CD8-positive, alpha-beta memory T cell (primary cell): ENCODE measurements at places on chromosomes 13 and 19.

GRCh38 chr13:110018009-110018408, 231.6 kb upstream of the IRS2 start:
- no peak for DNase-seq

- no peak for DNase-seq
Measured at GRCh38 chr13:83731113-83731512, 151.2 kb downstream of the SLITRK1 start.

- no peak for DNase-seq
Measured at GRCh38 chr13:34035676-34036325, 217.9 kb downstream of the RFC3 start.

DNA sequence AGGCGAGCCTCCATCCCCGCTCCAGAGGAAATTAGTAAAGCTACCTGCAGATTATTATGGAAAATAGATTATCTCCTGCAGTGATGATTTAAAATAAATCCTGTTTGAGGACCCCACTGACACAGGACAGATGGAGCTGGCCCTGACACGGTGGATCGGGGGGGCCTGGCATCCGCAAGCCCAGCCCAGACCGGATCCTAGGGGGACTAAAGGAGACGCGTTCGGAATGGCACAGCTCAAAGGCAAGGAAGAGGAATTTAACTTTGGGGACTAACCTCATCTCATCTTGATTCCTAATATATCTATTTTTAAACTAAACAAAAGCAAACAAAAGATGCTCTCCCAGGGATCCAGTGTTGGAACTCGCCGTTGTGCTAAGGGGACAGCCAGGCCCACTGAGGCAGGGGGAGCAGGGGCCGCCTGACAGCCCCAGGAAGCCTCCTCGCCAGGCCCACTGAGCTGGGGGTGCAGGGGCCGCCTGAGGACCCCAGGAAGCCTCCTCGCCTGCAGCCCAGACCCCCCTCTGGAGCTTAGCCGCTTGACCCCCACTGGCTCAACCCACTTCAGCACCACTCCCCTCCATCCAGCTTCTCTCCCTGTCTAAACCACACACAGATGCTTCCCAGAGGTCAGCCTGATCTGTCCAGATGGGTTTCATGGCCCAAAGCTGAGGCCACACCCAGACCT, 78.6 kb downstream of the SPACA7 start:
- DNase-seq: no peak

DNA sequence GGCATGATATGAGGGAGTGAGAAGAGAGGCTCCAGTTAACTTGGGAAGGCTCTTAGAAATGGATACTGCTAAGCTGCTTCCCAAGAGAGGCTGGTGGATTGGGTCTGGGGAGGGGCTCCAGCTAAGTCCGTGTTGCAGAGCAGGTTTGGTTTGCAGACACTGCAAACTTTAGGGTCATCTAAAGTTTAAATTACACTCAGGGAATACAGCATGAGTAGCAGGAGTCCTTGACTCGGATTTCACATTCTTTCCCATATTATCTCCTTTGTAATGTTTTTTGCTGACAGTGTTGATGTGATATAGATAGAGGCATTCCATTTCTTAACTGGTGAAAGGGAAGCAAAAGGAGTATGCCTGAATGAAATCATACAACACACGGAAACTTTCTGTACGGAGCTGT, 31.9 kb downstream of the SGCG start:
- no peak for DNase-seq

GRCh38 chr19:11073568-11073967, 15.7 kb upstream of the LDLR start:
- no peak for DNase-seq

GRCh38 chr13:68616600-68617222, 1386.6 kb upstream of the PCDH9 start:
- no peak for DNase-seq

DNA sequence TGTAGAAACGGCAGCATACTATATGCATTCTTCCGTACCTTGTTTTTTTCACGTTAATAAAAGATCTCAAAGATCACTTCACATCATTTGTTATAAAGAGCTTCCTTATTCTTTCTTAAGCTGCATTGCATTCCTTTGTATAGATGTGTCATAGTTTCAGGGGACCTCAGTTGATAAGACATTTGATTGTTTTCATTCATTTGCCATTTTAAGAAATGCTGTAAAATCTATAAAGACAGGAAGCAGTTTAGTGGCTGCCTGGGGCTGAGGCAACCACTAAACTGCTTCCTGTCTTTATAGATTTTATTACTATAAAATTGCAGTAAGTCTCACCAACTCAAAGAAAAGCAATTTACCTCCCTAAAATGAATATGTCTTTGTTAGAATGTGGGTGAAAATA, 59.4 kb downstream of the ZDHHC20 start:
- DNase-seq: no peak

DNA sequence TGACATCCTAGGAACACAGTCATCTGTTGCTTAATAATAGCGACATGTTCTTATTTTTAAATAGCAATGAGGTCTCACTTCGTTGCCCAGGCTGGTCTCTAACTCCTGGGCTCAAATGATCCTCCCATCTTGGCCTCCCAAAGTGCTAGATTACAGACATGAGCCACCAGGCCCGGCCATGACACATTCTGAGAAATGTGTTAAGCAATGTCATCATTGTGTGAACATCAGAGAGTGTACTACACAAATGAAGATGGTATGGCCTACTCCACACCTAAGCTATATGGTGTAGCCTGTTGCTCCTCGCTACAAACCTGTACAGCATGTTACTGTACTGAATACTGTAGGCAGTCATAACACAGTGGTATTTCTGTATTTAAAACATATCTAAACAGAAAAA, 24.6 kb upstream of the GARRE1 start:
- DNase-seq: no peak

DNA sequence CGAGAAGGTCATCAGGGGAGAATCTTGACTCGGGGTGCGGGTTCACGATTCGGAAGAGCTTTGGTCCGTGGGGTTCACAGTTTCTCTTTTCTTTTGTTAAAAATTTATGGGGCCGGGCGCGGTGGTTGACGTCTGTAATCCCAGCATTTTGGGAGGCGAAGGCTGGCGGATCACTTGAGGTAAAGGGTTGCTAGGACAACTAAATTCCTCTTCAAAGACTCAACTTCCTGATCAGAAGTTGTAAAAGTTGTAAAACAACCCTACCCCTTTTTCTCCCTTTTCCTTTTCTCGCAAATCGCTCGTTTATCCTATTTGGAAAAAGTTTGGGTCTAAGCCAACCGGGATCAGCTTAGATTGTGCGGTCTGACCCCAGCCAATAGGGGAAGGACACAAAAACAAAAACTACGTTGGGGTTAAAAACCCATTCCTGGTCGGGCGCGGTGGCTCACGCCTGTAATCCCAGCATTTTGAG, 673 bp downstream of the ZNF486 start:
- DNase-seq: no peak

- peak; percentile 57 for DNase-seq
Measured at GRCh38 chr19:16066611-16067104, 9.6 kb upstream of the TPM4 start.

DNA sequence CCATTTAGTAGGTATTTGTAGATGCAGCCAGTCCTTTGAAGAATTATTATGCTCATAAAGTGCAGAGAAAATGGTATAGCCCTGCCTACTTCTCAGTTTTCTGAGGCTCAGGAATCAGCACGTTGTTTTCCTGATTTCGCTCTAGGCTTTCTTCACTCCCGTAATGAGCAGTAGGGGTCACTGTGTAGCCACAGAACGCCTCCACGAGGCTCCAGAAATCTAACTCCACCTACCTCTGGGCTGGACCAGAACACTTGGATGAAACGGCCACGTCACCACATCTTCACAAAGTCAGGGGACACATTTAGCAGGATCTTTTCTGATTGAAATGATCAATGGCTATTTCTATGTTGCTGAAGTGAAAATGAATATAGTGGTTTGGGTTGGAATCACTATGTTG, 49.8 kb upstream of the GTF3A start:
- DNase-seq: no peak

DNA sequence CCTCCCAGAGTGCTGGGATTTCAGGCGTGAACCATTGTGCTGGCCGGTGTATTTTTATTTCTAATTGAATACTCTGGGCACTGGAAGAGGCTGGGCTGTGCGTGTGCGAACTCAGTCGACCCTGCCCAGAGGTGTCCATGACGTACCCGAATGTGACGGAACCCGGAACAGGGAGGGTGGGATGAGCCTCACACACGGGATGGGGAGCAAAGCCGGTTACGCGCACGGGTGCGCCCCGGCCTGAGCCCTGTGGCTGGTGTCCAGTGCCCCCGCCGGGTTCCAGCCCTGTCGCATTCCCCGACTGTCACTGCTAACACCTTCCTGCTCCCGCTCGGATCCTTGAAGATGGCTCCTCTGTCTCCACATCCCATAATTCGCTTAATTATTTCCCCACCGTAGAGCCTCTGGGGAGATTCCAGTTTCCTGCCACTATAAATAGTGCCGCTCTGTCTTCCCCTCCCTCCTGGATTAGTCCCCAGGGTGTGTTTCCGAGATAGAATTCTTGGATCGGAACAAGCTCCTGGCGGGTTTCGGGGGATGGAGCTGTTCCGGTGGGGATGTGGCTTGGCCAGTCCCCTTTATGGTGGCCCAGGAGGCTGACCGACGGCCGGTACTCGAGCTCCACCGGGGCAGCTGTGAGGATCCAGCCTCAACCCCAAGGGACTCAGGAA, 22.0 kb downstream of the SBNO2 start:
- DNase-seq: no peak

DNA sequence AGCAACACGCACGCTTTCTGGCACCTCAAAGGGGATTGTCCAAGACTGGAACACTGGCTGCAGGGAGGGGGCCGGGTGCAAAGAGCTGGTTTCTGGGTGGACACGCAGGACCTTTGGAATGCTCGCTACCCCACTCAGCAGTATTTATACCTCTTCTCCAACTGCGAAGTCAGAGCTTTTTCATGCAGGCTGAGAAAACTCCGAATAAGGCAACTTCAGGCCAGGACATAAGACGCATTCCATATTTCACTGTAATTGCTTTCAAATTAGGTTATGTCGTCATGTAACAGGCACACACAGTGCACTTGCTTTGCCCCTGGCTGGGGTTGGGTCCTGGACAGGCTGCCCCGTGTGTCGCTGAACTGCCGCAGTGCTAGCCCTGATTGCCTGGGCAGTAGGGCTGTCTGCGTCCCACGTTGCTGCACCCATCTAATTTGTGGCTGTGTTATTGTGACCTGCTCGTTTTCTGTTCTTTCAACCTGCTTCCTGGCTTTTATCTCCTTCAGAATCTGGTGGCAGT, 44.5 kb downstream of the ACTN4 start:
- DNase-seq: no peak

DNA sequence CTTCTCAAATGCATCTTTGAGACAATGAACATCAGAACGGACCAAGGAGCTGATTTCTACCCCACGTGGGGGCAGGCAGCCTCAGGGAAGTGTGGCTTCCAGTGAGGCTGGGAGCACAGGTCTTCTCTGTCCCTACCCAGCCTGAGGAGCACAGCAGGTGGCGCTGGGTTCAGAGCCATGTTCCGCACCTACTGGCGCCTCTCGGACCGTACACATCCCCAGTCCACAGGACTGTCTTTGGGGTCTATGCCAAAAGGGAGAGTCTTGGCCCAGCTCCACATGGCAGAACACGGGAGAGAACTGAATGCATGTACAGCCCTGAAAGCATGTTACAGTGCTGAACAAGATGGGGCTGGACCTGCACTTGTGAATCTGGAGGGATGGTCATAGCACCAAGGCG, 22.6 kb downstream of the SUGP1 start:
- no peak for DNase-seq

GRCh38 chr19:48681127-48681470, 8.3 kb upstream of the NTN5 start:
- DNase-seq: no peak

DNA sequence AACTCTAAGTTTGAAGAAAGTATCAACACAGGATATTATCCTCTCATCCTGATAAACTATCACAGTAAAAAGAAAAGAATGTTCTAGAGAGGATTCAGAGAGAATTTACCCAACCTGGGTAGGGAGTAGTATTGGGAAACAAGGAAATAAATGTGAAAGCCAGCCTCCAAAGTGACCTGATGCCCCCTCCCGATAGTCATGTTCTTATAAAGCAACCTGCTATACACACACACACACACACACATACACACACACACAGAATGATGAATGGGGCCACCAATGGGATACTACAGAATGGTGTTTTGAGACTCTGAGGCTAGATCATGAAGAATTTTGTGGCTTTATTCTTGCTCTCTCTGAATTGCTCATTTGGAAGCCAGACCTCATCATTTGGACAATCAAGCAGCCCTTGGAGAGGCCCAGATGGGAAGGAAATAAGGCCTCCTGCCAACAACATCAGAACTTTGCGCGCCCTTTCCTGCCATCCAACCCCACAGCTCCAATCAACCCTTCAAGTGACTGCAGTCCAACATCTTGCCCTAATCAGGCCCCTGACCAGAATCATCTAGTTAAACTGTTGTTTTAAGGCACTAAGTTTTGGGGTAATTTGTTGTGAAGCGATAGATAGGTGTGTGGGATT, 807.9 kb upstream of the ARGLU1 start:
- no peak for DNase-seq

- DNase-seq: no peak
Measured at GRCh38 chr13:50969691-50970090, 60.1 kb downstream of the RNASEH2B start.

GRCh38 chr13:66275416-66275815, 954.7 kb downstream of the PCDH9 start:
- no peak for DNase-seq

GRCh38 chr13:46622630-46623256, 69.8 kb downstream of the LRCH1 start:
- no peak for DNase-seq

GRCh38 chr19:33208371-33208895, 14.3 kb downstream of the LRP3 start:
- DNase-seq: no peak

- no peak for DNase-seq
Measured at GRCh38 chr13:102466610-102467190, 64.9 kb upstream of the FGF14 start.

- DNase-seq: peak; percentile 25
Measured at GRCh38 chr13:113063091-113063491, 42.5 kb upstream of the F7 start.

- peak; percentile 76 for DNase-seq
Measured at GRCh38 chr19:5130371-5131030, 161.6 kb downstream of the KDM4B start.

GRCh38 chr13:22278336-22278929, 607.6 kb downstream of the FGF9 start:
- DNase-seq: peak; percentile 74

GRCh38 chr19:44602081-44602480, 11.3 kb upstream of the IGSF23 start:
- no peak for DNase-seq

DNA sequence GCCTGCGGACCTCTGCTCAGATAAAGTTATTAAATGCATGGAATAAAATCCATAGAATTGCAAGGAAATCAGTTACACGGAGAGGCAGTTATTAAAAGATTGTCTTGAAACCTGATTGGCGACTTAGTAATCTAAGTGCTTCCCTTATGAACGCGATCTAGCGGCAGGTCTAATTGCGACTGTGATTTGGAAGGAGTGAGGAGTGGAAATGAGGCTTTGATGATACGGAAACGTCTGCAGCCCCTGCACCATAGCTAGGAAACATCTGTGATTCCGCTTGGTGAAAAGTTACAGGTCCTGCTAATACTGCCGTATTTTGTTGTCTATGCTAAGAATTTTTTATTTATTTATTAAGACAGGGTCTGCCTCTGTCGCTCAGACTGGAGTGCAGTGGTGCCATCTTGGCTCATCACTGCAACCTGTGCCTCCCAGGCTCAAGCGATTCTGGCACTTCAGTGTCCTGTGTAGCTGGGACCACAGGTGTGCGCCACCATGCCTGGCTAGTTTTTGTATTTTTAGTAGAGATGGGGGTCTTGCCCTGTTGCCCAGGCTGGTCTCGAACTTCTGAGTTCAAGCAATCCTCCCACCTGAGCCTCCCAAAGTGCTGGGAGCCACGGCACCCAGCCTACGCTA, 887 bp downstream of the NDUFS7 start:
- no peak for DNase-seq
